ENCODE measurements at places on chromosomes 6 and 20. TPM values are rescaled to one million over a fixed set of nuclear protein-coding genes. Genes with fewer than 3 reads are reported as not detected.

The HAO1 gene
- total RNA-seq, result not detected

The ZNF831 gene
- not detected for total RNA-seq

The SNAI1 gene
- total RNA-seq, result 13.5 TPM

The SOBP gene
- 2.5 TPM for total RNA-seq

The CGA gene
- total RNA-seq, result not detected

- H3K4me1 ChIP-seq, result no peaks in the 10 kb centered on the region
- H3K4me3 ChIP-seq, result no peak overlapping the region
- H3K27me3 ChIP-seq, result no peaks in the 10 kb centered on the region
- no peak overlapping the region for H3K27ac ChIP-seq
These were observed 369.2 kb upstream of the CDH4 start for GRCh38 chr20:60882836-60883235.

The SYCP2L gene
- total RNA-seq, result 4.5 TPM

DNA sequence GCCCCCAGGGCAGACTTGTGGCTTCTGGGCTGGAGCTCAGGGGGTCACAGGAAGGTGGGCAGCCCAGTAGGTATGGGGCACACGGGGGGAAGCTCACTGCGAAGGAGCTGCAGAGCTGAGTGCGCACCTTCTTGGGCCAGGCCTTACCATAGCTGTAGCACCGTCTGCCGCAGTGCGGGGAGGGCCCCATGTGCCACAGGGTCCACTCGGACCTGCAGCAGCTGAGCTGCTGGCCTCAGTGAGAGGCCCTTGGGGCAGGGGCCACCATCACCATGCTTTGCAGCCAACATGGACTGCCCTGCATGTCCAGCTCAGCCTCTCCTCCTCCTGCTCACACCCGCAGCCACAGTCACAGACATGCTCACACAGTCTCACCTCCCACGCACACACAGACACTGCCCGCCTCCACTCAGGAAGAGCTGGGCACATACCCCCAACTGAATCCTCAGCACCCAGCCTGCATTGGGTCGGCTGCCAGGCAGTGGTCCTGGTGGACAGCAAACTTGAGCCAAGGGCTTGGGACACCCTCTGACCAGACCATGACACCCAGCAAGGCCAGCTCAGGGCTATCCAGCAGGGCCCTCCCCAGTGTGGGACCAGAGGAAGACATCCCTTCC lies 35.3 kb downstream of the YTHDF1 start:
- H3K4me1 ChIP-seq, result peaks cover 2% of the 10 kb centered on the region
- no peak overlapping the region for H3K27ac ChIP-seq
- no peaks in the 10 kb centered on the region for H3K36me3 ChIP-seq
- no peak overlapping the region for H3K4me3 ChIP-seq

GRCh38 chr6:155374681-155375080 lies 60.4 kb upstream of the TFB1M start:
- H3K27me3 ChIP-seq, result no peaks in the 10 kb centered on the region
- DNase-seq, result no peak
- no peaks in the 10 kb centered on the region for H3K4me1 ChIP-seq
- no peaks in the 10 kb centered on the region for H3K36me3 ChIP-seq
- H3K4me3 ChIP-seq, result no peak overlapping the region

The PMEPA1 gene
- total RNA-seq, result 37.4 TPM

GRCh38 chr6:53067849-53068361 lies 2.7 kb downstream of the FBXO9 start:
- H3K27me3 ChIP-seq, result no peaks in the 10 kb centered on the region
- DNase-seq, result no peak
- no peak overlapping the region for H3K4me3 ChIP-seq
- no peaks in the 10 kb centered on the region for H3K4me1 ChIP-seq
- H3K27ac ChIP-seq, result no peak overlapping the region

DNA sequence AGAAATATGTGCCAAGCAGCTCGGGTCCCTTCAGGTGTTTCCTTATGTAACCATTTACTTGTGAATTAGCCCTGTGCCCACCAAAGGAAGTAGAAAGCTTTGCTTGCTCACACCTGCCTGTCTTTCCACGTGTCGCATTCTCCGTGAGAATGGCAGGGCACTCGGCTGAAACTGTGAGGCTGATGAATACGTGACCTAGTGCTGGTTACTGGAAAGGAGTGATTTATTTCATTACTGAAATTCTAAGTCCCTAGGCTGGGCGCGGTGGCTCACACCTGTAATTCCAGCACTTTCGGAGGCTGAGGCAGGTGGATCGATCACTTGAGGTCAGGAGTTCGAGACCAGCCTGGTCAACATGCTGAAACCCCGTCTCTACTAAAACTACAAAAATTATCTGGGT lies 45.9 kb upstream of the TULP1 start:
- no peaks in the 10 kb centered on the region for H3K4me1 ChIP-seq
- no peaks in the 10 kb centered on the region for H3K27me3 ChIP-seq
- no peak for DNase-seq
- H3K36me3 ChIP-seq, result no peaks in the 10 kb centered on the region
- no peak overlapping the region for H3K27ac ChIP-seq

The KIAA1586 gene
- total RNA-seq, result 19.2 TPM

GRCh38 chr6:139600343-139600742 lies 225.9 kb upstream of the CITED2 start:
- no peaks in the 10 kb centered on the region for H3K36me3 ChIP-seq
- H3K27ac ChIP-seq, result no peak overlapping the region
- peaks cover 28% of the 10 kb centered on the region for H3K4me1 ChIP-seq
- H3K27me3 ChIP-seq, result no peaks in the 10 kb centered on the region
- no peak for DNase-seq

The FOXF2 gene
- total RNA-seq, result 0.11 TPM

The PEDS1 gene
- 28.0 TPM for total RNA-seq

GRCh38 chr20:8356806-8357205 lies 224.7 kb downstream of the PLCB1 start:
- DNase-seq, result no peak
- H3K4me1 ChIP-seq, result peaks cover 22% of the 10 kb centered on the region
- no peaks in the 10 kb centered on the region for H3K27me3 ChIP-seq
- H3K36me3 ChIP-seq, result no peaks in the 10 kb centered on the region

All from endodermal cell (in vitro differentiated cells).